C1 segment of cervical spinal cord (tissue), 14 donors: ENCODE measurements at places on chromosomes 4 and X.

DNA sequence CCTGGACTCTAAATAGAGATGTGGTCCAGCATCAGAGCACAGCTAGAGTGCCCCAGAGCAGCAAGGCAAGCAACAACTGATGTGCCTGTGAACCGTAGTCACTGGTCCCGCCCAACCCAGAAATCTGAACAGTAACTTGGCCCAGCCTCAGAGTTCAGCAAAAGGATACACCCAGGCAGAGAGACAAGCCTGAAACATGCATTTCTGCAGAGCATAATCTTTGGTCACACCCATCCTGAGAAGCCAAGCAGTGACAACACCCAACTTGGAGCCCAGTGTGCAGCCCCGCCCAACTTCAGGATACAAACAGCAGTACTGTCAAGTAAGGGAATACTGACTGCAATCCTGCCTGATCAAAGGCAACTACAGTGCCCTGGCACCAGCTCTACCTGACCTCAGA is 78.9 kb downstream of the CCDC160 start:
- DNase-seq = no peak

DNA sequence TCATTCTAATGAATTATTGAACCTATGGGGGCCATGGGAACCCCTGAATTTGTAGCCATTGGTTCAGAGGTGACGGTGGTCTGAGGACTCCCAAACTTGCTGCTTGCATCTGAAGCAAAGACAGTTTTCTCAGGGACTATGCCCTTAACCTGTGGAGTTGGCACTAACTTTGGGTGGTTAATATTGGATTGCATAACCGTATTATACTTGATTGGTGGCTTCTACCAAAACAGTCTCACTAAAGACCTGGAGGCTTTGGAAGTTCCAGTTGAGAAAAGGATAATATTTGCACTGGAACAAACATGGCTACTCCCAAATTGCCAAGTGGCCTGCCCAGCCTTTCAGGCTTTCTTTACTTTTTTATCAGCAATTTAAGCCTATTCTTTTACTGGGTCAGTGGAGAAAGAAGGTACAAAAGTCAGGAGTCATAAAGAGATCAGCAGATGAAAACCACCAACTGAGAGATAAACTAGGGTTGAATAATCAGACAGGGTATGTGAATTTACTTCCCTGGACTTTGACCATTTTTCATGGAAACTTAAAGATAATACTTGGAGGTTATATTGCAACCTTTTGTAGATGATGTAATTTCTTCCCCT is 7.9 kb upstream of the KLHL8 start:
- DNase-seq = no peak

DNA sequence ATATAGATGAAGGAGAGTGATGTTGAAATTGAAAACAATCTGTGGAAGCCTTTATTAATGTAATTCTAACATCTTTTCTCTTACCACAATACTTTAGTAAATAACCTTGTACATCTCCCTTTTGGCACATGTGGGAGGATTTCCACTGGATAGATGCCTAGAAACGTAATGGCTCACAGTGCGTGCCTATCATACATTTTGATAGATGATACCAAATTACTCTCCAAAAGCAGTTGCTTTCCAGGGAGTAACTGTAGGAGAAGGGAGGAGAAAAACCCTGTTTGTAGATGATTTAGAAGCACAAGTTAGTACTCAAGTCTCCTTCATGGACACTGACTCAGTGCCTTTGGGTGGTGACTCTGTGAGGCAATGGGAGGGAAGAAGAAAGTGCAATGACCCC is 476.3 kb downstream of the CCSER1 start:
- DNase-seq = no peak

DNA sequence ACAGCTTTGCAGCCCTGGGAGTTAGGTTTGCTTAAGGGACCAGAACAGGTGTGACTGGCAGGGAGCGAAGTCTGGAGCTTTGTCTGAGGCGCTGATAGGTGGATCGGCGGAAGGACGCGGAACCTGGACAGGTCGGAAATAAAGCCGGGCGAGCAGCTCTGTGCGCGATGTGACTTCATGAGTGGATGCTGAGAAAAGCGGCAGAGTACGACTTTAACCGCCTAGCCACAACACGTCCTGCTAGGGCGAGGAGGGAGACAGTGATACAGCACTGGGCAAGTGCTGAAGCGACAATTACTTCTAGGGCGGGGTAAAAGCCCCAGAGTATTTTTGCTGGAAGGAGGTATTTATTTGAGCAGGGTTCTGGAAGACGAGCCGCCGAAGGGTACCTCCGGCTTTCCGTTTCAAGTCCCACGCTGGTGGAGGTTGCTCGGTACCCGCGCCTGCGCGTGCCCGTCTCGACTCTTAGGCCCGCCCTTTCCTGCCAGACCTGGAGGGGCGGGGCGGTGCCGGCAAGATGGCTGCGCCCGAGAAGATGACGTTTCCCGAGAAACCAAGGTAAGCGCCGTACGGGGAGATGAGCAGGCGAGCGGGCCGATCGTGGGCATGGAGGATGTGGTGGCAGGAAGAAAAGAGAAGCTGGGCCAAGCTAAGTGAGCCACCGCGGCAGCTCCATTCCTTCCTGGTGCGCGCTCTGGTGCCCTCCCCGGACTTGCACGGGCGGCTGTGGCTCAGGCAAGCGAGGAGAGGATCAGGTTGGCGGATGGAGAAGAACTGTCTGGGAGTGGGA is at the start of gene ZRSR2:
Gene ZRSR2 (plus strand): TSS at position 506 of the 790 bp plus-strand sequence. CDS start 12 bp downstream, at position 518.
- DNase-seq = peak; percentile 77

- DNase-seq = no peak
These were observed 115.1 kb downstream of the CAMK2D start for GRCh38 chr4:113646442-113646822.

DNA sequence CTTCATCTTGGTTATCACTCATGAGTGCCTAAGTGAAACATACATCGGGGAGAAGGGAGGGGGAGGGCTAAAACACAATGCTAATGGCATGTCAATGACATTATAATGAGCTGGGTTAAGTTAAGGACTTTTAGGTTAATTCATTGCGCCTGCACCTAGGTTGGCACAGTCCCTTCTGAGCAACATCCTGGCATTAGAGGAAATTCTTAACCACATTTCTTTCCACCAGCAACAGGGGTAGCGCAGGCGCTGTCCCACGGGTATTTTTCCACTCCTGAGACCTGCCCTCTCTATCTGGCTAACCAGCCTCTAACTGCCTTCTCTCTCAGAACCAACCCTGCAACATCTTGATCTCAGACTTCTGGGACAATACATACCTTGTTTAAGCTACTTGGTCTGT is 39.0 kb upstream of the PROM1 start:
- no peak for DNase-seq

DNA sequence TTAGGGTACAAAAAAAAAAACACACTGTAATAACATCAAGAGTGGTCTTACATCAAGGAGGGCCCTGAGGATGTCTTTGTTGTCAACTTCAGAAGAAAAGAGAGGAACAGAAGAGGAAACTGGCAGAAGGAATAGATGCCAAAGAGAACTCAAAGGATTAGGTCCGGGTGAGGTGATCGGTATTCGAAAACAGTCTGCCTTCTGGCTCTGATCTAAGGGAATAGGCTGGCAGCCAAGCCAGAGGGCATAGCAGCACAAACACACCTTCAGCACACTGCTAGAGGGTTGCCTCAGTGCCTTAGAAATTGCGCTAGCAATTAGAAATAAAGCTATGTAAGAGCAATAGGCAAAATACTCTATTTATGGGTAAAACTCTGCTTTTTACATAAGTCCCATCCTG is 91.4 kb upstream of the TTC29 start:
- peak; percentile 6 for DNase-seq

DNA sequence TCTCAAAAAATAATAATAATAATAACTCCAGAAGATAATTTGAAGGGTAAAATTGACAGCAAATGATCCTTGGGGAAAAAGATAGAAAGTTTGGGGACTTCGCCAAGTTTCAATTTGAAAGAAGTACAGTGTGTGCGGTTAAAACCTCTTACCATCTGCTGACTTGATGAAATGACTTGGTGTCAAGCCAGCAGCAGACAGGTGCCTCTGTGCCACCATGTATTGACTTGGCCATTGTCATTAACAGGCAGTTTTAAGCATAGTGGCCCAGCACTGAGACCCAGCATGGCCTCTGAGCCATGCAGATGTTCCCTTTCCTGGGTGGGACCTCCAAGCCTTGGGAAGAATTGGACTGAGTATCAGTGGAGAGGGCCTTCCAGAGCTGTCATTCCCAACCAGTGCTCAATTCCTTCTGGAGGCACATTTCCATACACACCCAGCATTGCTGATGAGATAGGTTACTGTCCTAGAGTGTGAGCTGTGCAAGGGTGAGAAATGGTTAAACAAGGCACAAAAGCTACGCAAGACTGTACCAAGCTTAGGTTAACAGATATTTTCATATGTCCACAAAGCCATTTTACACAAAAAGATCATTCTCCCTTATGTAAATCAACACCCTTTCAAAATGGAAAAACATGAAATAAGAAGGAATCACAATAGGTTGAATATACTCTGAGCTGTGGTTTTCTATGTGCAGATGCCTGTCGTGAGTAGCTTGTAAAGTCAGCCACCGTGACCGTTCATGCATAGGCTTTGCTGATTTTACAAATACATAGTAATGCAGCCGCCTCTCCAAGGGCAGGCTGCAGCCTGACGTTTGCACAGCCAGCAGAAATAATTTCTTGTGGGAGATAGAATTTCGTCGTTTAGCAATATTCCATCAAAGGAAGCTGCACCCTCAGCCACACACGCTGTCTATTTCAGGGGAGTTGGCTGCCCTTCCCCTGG is 59.4 kb upstream of the FBXW7 start:
- no peak for DNase-seq
